ENCODE measurements at places on chromosomes 1 and 21.

DNA sequence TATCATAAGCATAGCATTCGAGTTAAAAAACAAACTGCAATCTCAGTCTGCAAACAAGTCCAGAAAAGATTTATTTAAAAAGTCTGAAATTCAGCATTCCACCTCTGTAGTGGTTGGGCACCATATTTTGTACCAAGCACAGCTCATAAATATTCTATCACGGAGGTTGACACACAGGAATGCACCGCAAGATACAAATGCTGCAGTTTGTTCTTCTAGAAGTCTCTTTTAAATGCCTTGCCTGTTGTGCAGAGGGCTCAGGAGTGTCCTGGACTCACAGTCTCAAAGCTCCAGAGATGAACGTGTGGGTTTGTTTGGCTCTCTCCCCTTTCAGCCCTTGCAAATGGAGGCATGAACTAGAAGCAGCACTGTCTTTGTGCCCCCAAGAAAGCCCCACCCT is 212.4 kb upstream of the USP24 start:
- DNase-seq = no peak

GRCh38 chr1:202974856-202975255 is 7.8 kb upstream of the CYB5R1 start:
- no peak for DNase-seq

DNA sequence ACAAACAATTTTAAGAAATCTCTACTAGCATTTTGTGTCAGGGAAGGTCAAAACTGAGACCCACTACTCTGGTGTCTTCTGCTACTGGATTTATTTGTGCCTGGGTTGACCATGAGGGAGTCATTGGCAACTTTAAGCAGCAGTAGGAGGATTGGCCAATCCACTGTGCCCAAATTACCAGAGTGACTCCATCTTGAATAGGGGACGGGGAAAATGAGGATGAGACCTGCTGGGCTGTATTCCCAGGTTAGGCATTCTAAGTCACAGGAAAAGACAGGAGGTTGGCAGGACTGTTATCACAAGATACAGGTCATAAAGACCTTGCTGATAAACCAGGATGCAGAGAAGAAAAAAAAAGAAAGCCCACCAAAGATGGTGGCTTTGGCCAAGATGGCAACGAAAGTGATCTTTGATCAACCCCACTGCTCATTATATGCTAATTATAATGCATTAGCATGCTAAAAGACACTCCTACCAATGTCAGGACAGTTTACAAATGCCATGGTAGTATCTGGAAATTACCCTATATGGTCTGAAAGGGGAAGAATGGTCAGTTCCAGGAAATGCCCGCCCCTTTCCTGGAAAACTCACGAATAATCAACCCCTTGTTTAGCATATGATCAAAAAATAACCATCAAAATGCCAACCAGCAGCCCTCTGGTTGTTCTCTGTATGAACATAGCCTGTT is 200.9 kb downstream of the LTN1 start:
- no peak for DNase-seq

- DNase-seq = no peak
These were observed 9.4 kb upstream of the PGD start for GRCh38 chr1:10389271-10389973.

- no peak for DNase-seq
These were observed 34.4 kb upstream of the ID3 start for GRCh38 chr1:23593556-23594148.

GRCh38 chr1:167200749-167201148 is 19.9 kb upstream of the POU2F1 start:
- no peak for DNase-seq

GRCh38 chr1:245776139-245776538 is 621.4 kb downstream of the KIF26B start:
- DNase-seq = no peak

- DNase-seq = peak; percentile 85
These were observed 15.5 kb upstream of the CITED4 start for GRCh38 chr1:40877698-40878097.

DNA sequence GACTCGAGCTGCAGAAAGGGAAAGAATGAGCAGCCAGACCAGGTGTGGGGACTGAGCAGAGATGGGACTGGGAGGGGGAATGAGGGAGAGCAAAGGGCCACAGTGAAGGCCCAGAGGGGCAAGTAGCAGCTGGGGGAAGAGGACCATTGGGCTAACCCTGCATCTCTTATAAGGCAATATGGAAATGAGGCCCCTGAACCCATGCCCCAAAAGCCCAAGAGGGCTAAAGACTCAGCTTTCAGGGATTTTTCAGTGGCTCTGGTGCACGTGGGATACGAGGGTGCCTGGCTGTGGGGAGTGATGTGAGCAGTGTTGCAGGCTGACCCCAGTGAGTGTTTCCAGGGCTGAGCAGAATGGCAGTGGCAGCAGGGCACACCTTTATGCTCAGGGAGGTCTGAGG is 496 bp upstream of the TNNI1 start:
- DNase-seq = no peak

- no peak for DNase-seq
These were observed 7.3 kb downstream of the IER5 start for GRCh38 chr1:181095763-181096184.

GRCh38 chr1:6953907-6954364 is 168.7 kb downstream of the CAMTA1 start:
- no peak for DNase-seq

GRCh38 chr1:161185282-161185682 is 8.0 kb upstream of the B4GALT3 start:
- peak; percentile 68 for DNase-seq

DNA sequence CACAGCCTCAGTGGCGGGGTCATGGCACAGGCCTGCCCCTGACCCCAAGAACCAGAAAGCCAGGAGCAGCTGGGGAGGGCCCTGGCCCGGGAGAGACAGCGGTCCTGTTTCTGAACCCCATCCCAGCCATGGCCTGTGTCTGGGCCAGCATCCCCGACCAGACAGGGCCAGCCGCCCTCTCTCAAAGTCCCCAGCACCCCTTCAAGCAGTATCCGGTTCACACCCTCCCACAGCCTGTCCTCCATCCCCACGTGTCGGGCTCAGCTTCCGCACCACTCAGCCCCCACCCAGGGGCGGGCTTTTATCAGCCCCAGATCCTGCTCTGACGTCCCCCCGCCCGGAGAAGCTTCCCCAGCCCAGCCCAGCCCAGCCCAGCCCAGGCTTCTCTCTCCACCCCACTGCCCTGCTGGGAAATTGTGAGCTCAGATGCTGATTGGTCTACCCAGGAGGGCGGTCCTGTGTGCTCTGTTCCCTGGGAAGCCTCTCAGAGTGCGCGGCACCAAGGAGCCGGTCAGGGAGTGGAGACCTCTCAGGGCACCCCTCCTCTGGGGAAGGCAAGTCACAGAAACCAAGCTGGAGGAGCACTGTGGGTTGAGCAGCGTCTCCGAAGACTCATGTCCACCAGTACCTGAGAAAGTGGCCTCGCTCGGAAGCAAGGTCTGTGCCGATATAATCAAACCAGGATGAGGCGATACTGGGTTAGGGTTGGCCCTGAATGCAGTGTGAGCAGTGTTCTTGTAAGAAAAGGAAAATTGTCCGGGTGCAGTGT is 4.7 kb upstream of the FAAP20 start:
- DNase-seq = peak; percentile 84

GRCh38 chr1:46070164-46070814 is 62.1 kb downstream of the PIK3R3 start:
- no peak for DNase-seq

DNA sequence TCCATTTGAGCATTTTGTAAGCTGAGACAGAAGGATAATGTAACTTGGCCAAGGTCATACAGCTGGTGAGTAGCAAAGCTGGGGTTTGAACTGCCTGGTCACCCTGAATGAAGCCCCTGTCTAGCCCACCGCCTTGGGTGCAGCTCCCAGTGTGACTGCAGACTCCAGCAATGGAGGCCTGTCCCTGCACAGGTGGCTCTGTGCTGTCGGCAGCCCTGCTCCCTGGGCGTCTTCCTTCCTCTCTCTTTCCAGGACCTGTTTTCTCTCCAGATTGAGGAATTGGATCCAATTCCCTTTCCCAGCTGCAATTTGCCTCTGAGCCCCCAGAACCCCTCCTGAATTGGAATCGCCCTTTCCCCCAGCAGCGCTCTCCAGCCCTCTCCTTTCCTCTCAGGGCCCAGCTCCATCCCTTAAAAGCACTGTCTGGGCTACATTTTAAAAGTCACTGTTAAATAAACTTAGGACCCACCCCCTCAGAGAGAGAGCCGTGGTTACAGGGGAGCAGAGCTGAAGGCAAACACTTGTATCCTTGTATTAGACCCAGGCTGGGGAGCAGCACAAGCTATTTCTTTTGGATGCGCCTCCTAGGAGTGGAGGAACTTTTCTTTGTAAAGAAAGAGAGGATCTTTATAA is 161.4 kb upstream of the LMO4 start:
- DNase-seq = no peak

GRCh38 chr1:178581351-178582303 is 68.7 kb downstream of the TEX35 start:
- DNase-seq = no peak

- DNase-seq = peak; percentile 54
These were observed 32.3 kb upstream of the TARDBP start for GRCh38 chr1:10980094-10980577.

- DNase-seq = no peak
These were observed 45.4 kb upstream of the PLD5 start for GRCh38 chr1:242569867-242570266.

GRCh38 chr1:22854688-22855565 is 117.7 kb downstream of the LACTBL1 start:
- no peak for DNase-seq

DNA sequence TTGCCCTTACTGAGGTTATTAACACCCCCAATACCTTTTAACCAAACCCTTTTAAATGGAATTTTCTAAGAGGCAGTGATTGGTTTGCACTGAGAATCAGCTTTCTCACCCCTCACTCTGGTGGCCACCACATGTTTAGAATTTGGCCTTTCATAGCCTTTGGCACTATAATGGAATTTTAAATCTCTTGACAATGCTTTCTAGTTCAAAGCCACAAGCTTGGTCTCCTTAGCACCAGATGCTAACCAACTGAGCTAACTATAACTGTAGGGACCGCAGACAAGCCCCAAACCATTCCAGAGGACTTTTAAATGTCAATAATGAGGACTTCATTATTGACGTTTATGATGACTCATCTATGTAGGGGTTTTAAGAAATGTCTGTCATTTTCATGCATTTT is 238.7 kb upstream of the SNX7 start:
- DNase-seq = no peak

GRCh38 chr1:154568157-154568815 is 708 bp downstream of the CHRNB2 start:
- DNase-seq = no peak

DNA sequence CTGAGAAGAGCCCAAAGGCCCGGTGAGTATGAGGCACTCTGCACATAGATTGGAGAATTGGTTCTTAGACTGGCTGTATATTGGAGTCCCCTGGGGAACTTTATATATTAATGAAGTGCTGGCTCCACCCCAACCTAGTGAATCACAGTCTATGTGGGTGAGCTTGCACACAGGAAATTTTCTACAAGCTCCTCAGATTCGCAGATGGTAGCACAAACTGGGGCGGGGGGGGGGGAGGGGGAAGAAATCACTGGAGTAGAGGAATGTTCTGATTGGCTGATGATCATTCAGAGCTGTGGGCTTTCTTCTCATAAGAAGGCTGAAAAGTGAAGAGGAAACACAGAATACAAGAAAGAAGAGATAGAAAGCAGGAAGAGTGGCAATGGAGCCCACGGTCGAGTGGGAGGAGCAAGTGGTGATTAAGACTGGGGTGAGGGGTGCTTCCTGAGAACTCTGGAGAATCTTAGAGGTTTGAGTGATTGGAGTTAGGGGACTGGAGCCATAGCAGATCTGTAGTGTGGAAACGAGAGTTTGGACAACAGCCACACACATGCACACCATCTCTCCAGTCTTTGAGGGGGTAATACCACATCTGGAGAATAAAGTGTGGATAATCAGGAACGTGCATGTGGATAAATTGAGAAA is 465.9 kb upstream of the DAB1 start:
- no peak for DNase-seq

DNA sequence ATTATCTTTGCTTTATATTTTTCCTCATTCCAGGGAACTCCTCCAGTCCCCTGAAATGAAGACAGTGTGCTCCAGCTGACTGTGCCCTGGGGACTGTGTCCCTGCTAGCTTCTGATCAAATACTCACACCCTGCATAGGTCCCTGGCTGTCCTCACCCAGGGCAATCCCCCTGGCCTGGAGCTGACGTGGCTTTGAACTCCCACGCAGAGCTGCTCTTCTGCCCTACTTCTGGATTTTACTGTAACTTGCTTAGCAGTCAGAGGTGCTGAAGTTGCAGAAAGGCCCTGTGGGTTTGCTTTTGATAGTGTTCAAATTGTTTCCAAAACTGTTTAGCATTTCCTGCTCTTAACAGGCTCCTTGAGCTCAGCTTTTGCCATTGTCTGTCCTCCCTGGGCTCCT is 186.5 kb downstream of the FASLG start:
- DNase-seq = no peak
